WERI-Rb-1 (cell line): ENCODE measurements at places on chromosomes 16 and 17.
A peak's percentile ranks its signal among the peaks of the same experiment; 100 is the strongest.

DNA sequence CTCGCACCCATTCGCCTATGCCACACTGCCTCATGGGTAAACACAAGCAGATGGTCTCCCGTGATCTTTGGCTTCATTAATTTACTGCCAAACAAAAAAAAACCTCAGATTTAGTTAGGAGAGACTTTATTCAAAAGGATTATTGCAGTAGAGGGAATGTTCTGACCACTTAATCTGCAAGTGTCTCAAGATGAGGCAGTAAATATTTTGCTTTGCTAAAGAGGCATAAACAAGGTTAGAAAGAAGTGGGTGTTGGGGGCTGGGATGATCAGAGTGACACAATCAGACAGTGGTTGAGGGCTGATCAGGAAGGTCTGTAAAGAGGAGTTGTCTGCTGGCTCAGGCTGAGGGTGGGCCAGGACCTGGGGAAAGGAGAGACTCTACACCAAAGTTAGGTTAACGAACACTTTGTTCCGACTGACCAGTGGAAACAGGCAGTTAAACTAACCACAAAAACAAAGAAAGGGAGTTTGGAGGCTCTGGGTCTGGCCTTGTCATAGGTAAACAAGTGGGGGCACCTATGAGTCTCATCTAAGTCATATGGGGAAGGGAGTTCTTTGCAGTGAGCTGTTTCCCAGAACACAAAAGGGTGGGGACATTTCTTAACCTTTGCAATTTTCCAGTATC is 28.5 kb downstream of the HSD17B2 start:
- DNase-seq = no peak

- DNase-seq = peak; percentile 55
Observed at GRCh38 chr17:76716146-76716838, 5.5 kb upstream of the MXRA7 start.

- peak; percentile 79 for DNase-seq
Observed at GRCh38 chr16:23803591-23804123, 32.1 kb upstream of the PRKCB start.

DNA sequence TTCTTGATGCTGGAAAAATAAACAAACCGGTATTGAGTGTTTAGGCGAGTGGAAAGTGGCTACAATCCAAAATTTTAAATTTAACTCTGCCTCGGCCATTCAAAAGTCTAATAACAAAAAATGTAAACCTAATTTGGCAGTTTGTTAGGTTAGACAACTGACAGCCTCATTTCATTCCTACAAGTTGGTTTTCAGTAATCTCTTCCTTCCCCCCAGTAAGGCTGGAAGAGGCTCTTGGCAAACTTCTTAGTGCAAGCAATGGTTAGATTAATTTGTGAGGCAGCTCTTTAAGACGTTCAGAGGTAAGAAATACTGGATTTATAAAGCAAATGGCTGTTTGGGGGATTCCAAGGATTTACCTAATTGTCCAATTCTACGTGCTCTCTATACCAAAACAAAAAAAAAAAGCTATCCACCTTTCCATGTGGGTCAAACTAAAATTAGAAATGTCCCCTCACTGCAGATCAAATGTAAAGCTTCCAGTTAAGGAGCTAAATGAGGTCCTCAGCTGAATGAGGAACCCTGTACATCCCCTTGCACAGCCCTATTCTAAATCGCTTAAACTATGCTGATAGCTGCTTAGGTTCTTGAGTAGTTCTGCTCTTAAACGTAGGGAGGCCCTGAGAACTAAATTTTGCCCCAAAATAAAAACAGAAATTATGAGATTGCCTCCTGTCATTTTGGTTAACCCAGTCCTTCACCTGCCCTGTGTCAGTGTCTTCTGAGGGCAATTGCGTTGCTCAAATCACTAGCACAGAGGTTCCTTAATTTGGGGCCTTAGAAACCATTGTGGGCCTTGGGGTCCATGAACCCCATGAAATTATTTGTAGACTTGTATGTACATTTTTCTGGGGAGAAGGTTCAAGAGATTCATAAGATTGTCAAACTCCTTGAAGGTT is 2.9 kb downstream of the HEXIM1 start:
- no peak for DNase-seq

- no peak for DNase-seq
Observed at GRCh38 chr17:50765454-50766221, 1.7 kb downstream of the ANKRD40CL start.

DNA sequence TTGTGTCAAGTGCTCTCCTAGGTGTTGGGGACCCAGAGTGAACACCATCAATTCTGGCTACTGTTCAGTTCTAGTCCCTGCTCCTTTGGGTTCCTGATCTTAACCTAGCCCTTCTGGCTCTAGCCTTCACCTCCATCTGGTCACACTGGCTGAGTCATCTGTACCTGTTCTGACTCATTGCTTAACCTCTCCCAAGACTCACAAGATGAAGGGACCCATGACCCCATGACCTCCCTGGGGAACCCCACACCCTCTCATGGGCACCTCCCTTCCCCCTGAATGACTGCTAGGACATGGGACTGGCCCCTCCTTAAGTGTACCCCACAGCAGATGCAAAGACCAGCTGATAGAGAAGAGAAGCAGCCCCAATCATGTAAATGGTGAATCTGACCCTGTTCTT is 345.8 kb upstream of the CDH5 start:
- no peak for DNase-seq

DNA sequence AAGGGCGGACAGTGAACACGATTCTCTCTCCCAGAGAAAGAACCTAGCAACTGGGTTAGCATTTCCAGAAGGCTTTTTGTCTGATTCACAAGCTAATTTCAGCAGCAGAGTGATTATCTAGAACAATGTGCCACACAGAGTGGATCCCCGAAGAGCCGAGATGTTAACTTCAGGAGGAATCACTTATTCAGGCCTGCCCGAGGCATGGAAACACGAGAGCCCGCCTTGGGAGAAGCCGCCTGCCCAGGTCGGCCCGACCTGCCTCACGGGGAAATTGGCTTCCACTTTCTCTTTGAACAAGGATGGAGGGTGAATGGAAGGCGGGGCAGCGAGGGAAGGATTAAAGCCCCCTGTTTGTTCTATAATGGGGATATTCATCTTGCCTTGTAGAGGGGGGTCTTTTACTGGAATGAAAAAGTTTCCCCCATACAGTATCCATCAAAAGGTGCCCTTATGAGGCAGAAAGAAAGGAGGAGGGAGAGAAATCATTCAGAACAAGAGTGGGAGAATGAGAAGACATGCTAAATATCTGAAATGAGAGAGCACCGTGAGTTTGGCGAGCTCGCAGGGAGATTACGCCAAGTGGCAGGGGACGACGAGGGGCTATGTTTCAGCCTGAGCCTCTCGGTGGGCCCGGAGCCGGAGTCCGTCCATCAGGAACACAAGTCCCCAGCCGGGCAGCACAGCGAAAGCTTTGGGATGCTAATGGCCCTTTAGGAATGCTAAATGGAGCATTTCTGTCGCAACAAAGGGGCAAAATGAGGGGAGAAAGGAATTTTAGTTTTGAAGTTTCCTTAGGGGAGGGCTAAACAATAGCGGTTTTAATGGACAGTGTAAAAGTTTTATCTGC is 33.0 kb downstream of the NTN1 start:
- no peak for DNase-seq

DNA sequence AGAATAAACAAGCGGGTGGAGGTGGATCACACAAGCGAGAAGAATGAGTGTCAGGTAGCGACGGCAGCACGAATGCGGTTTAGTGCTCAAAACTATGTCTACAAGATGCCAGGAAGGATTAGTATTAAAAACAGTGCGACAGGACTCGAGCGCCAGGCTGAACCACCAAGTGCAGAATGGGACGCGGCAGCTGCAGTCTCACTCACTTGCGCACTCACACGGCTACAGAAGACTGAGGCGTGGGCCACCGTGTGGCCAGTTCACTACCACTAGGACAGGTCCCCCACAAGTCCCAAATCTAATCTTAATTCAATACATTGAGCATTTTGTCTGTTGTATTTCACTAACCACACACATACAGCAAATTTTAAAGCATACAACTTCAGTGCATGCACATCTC is 35.7 kb upstream of the TRAP1 start:
- no peak for DNase-seq

GRCh38 chr17:82152556-82153294 is 54.7 kb upstream of the FASN start:
- DNase-seq = no peak

GRCh38 chr16:89007371-89008249 is 30.6 kb upstream of the CBFA2T3 start:
- no peak for DNase-seq

- DNase-seq = no peak
Observed at GRCh38 chr16:11224894-11225676, 30.9 kb downstream of the SOCS1 start.

DNA sequence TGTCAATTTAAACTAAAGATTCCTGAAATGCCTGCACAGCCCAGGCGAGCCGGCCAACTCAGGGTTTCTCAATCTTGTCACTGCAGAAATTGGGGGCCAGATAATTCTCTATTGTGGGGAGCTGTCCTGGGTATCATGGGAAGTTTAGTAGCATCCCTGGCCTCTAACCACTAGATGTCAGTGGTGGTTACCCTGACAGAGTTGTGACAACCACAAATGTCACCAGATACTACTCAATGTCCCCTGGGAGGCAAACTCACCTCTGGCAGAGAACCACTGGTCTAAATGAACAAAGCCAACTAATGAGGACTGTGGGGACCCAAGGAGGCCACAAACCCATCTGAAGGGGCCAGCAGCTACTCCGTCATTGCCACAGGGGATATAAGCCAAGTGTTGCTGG is 90.9 kb downstream of the MYH11 start:
- peak; percentile 32 for DNase-seq
